WTC11 (cell line): ENCODE measurements at places on chromosomes 11 and 22. TPM values are rescaled to one million over a fixed set of nuclear protein-coding genes. Genes with fewer than 3 reads are reported as not detected.

- DNase-seq, result no peak
Observed at GRCh38 chr11:126122863-126123262, 60.2 kb upstream of the CDON start.

GRCh38 chr22:38069372-38070249, 12.4 kb downstream of the PICK1 start:
- peak; percentile 58 for DNase-seq

GRCh38 chr22:44815099-44816070, 63.0 kb downstream of the ARHGAP8 start:
- DNase-seq, result no peak

DNA sequence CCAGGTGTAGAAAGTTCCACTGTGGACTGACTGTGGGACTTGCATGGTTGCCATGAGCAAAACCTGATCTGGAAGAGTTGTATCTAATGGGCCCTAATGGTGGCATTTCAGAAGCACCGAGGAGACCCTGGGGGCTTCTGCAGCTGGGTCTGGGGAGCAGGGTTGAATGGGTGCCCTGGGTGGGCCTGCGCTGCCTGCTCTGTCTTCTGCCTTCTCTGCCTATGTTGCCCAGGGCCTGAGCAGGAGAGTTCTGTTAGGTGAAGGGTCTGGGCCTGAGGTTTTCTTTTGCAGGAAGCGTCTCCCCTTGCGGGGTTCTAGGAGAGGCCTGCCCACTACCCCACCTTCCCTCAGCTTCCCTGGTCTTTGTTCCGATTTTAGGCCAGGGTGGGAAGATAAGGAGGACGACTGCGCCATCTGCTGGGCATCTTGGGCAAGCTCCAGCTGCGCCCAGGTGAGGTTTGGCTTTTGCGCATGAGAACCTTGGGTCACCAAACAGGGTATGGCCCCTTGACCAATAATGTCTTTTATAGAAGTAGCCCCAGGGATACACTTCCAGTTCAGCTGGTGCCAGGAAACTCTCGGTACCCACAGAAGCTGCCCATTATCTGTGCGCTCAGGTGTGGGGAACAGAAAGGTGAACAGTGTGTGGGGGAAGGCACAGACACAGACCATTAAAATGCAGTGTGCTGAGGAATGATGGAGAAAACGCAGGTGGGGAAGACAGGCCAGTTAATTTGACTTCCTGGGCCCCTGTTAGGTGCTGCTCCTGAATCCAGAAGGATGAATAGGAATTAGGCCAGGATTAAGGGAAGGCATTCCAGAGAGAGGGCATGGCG, 23.2 kb downstream of the COMMD9 start:
- DNase-seq, result peak; percentile 80

DNA sequence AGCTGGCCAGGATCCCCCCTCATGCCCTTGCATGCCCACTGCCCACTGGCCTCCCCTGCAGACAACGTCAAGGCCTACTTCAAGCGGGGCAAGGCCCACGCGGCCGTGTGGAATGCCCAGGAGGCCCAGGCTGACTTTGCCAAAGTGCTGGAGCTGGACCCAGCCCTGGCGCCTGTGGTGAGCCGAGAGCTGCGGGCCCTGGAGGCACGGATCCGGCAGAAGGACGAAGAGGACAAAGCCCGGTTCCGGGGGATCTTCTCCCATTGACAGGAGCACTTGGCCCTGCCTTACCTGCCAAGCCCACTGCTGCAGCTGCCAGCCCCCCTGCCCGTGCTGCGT, 7.9 kb downstream of the AIP start:
- DNase-seq, result no peak

DNA sequence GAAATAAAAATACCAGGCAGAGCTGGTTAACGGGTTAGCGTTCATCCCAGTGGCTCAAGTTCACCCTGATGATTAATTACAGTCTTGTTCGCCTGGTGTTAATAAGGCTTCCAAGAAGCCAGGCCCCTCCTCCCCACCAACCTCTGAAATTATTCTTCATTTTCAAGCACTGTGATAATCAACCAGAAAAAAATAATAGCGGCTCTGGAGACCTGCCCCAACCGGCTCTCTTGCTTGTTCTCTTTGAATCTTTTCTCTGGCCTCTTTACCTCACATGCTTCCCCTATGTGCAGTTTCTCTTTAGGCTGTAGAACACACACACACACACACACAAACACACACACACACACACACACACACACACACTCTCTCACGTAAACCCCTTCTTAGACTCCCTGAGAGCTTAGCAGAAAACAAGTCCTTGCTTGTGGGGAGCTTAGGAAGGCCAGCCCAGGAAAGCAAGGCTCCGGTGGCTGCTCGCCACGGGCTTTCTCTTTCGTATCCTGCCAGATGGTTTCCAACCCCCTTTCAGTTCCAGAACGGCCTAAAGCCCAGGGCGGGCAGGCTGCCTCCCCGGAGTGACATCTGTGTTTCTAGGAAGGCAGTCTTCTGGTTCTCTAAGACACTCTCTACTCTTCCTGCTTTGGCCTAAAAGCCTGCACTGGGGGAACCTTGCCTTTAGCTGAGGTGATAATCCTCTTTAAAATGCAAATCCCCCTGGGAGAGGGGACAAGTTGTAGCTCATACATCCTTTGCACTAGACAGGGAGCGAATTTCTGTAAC, 106.4 kb upstream of the SESN3 start:
- DNase-seq, result peak; percentile 51

DNA sequence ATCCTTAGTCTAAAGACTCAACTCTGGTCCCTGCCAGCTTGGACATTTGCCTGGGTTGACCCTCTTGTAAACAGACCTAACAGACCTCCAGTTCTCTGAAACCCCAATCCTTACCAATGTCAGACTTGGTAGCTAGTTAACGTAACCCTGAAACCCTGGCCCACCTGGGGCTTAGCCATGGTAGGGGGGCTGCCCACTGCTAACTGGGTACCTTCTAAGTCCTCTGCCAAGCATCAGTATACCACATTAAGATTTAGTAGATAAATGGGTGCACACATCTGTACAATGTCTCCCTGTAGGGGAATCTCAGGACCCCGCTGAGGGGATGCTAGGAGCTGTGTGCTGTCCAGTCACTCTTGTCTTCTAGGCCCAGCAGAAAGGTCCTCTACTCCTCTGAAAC, 29.9 kb upstream of the TH start:
- DNase-seq, result no peak

GRCh38 chr22:35560824-35561223, 20.2 kb downstream of the RASD2 start:
- DNase-seq, result no peak

DNA sequence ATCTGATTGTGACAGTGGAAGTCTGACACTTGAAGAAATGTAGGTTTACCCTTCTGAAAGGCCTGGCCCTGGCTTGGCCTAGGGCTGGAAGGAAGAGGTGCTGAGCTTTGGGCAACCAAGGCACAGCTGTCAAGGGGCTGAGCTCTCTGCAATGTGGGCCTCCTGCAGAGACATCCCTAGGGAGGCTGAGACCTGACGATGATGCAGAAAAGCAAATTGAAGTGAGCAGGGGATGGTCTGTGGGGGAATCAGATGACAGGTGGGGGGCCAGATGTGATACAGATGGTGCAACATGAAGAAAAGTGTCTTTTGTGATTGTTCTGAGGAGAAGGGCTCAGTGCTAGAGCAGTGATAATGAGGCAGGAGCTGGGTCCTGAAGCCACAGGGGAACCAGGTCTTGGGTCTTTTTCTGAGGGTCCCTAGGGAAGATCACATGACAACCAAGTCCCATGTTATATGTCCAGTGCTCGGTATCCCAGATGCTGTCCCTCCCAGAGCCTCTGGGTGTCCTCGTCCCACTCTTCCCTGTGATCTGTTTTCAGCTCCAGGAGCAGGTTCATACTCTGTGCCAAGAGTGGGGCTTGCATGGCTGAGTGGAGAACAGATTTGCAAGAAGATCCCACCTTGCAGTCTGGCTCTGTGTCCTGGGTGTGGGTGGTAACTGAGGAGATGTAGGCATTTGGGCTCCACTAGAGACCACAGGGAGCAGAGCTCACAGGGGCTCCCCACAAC, 79.9 kb upstream of the VPREB1 start:
- DNase-seq, result no peak

DNA sequence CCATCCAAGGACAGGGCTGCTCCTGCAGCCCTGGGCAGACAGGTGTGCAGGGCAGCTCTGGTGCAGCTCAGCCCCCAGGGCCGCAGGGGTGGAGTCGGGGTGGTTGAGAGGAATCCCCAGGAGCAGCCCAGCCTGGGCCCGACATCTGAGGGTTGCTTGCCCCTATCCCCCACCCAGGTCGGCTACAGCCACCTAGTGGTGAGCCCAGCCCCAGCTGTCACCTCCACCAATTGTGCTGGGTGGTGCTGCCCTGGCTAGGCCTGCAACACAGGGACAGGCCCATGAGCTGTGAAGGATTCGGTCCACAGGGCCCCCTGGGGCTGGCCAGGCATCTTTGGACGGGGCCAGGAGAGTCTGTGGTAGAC, 29.6 kb downstream of the RTN4R start:
- DNase-seq, result peak; percentile 89

GRCh38 chr22:29604076-29604360, 585 bp downstream of the NF2 start:
- no peak for DNase-seq

GRCh38 chr11:57422669-57423068, 4.3 kb downstream of the SLC43A3 start:
- no peak for DNase-seq

- no peak for DNase-seq
Observed at GRCh38 chr11:110513846-110514437, 84.2 kb downstream of the FDX1 start.

DNA sequence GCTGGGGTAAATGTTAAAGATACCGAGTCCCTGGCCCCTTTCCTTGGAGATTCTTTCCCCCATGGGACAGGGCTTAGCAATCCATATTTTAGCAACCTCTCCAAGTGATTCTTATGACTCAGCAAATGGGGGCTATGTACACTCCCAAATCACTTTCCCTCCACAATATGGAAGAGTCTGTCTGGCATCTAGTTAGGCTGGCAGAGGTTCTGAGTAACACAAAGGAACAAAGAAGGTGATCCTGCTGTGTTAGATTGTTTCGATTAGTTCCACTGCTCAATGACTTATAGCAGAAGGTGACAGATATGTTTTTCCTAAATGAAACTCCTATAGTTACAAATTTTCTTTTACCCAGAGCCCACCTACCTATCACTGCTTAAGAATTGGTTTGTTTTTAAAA, 154.0 kb upstream of the SYT13 start:
- no peak for DNase-seq

- no peak for DNase-seq
Observed at GRCh38 chr11:104043678-104044239, 7.3 kb downstream of the DDI1 start.

- DNase-seq, result no peak
Observed at GRCh38 chr11:131661132-131661531, 290.7 kb downstream of the NTM start.

DNA sequence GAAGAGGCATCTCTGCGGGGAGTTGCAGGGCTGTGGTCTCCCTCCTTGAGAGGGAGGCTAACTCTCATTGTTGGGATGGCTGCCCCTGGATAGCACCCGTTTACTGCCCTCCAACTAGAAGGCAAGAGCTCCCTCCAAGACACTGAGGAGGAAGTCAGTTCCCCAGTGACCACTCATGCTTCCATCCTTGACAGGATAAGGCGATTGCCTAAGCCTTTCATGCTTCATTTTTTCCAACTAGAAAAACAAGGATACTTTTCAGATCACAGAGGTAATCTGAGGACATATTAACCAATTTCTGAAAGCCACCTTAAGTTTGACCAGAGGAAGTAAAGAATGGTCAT, 186.6 kb downstream of the MAML2 start:
- no peak for DNase-seq

DNA sequence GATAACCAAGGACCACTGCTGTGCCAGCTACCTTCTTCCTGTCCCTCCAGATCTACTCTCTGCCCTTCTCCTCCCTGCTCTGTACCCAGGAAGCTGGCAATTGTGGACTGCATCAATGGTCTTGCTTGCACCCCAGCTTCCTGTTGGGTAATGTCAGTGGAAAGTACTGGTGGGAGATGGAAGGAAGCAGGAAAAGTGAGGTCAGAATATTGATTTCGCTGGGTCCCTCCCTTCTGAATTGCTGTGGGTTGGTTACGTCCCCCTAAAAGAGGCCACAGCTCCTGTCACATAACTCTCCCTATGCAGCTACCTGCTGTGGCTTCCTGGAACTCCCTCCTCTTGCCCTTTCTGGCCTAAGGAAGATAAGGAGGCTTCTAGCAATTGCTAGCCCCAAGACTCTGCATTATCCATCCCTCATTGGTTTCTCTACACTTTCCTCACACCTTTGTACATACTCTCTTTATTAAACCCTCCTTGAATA, 81.2 kb downstream of the RASSF10 start:
- no peak for DNase-seq

DNA sequence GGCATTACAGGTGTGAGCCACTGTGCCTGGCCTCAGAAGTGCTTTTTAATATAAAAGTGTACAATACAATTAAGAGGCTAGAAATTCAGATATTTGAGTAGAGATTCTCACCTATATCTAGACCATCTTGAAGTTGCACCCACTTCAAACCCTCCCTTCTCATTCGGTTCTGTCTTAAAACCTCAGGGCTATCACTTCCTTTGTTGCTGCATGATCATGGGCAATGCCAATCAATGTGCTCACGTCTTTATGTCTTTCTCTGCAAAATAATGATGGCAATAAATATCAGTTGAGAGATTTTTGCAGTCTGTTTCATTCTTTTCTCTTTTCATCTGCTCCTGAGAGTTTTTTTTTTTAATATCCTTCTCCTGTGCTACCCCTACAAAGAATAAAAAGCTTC, 9.3 kb upstream of the NUP160 start:
- DNase-seq, result no peak

- DNase-seq, result no peak
Observed at GRCh38 chr11:86790195-86790725, 10.1 kb upstream of the PRSS23 start.

DNA sequence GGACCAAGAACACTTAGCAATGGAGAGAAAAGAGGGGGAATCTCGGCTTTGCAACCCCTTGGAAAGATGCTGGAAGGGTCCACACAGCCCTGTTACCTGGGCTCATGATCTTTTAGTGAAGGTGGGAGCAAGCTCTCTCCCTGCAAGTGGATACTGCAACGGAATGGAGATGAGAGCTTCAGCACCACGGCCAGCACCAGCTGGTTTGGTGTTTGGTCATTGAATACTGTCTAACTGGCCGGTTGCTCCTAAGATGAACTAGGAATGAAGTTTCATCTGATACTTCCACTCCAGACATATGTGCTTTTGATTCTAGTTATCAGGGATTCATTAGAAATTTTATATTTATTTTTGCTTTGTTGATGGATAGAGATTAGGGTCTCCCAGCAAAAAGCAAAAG, 16.3 kb downstream of the HTR3A start:
- peak; percentile 76 for DNase-seq

- DNase-seq, result no peak
Observed at GRCh38 chr11:57942808-57943207, 80.9 kb upstream of the OR9Q1 start.

- DNase-seq, result no peak
Observed at GRCh38 chr11:122897606-122898210, 15.1 kb downstream of the JHY start.

GRCh38 chr22:49996518-49997250, 15.9 kb downstream of the IL17REL start:
- DNase-seq, result no peak

The HEPHL1 gene
- 0.07 to 0.13 TPM (median 0.07 TPM) in 3 replicates for total RNA-seq

The TUB gene
- 29.2 to 32.1 TPM (median 30.0 TPM) in 3 replicates for total RNA-seq

The PELI3 gene
- total RNA-seq, result 6.7 to 7.8 TPM (median 6.8 TPM) in 3 replicates

The HPX gene
- total RNA-seq, result 1.4 to 2.4 TPM (median 1.7 TPM) in 3 replicates

The APOA5 gene
- 0.09 to 0.32 TPM (median 0.20 TPM) in 3 replicates for total RNA-seq

The CATSPER1 gene
- total RNA-seq, result not detected in 3 replicates

The BEST1 gene
- total RNA-seq, result 0.17 to 0.32 TPM (median 0.21 TPM) in 3 replicates

The OR51A7 gene
- not detected in 3 replicates for total RNA-seq

The OR9Q2 gene
- not detected in 3 replicates for total RNA-seq

The TIGD3 gene
- 1.9 to 2.3 TPM (median 2.1 TPM) in 3 replicates for total RNA-seq

The UQCC3 gene
- 17.7 to 18.7 TPM (median 18.1 TPM) in 3 replicates for total RNA-seq

The B3GAT1 gene
- 20.9 to 30.0 TPM (median 23.1 TPM) in 3 replicates for total RNA-seq

The RCN1 gene
- total RNA-seq, result 96.2 to 111 TPM (median 105 TPM) in 3 replicates

The OR5P2 gene
- total RNA-seq, result not detected in 3 replicates

The P2RX3 gene
- total RNA-seq, result 0.26 to 1.1 TPM (median 0.66 TPM) in 3 replicates

The OR8B12 gene
- not detected in 3 replicates for total RNA-seq
